ENCODE measurements at places on chromosomes 2 and 18.

- no peak for DNase-seq
Observed at GRCh38 chr18:22742409-22742808, 190.7 kb upstream of the RBBP8 start.

GRCh38 chr2:191250986-191251385 lies 5.8 kb downstream of the MYO1B start:
- DNase-seq: no peak

- DNase-seq: no peak
Observed at GRCh38 chr2:64814007-64814406, 160.3 kb upstream of the SERTAD2 start.

- no peak for DNase-seq
Observed at GRCh38 chr2:224506494-224506893, 78.7 kb downstream of the CUL3 start.

- no peak for DNase-seq
Observed at GRCh38 chr18:72372076-72372475, 172.1 kb downstream of the CBLN2 start.

- no peak for DNase-seq
Observed at GRCh38 chr2:26921323-26921722, 49.1 kb upstream of the MAPRE3 start.

DNA sequence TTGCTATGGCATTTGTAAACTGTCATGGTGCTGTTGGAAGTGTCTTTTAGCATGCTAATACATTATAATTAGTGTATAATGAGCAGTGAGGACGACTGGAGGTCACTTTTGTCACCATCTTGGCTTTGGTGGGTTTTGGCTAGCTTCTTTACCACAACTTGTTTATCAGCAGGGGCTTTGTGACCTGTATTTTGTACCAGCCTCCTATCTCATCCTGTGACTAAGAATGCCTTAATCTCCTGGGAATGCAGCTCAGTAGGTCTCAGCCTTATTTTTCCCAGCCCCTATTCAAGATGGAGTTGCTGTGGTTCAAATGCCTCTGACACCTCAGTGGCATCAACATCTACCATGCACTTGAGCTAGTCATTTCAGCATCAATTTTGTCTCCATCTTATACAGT lies 29.7 kb downstream of the LYPD6 start:
- DNase-seq: no peak

DNA sequence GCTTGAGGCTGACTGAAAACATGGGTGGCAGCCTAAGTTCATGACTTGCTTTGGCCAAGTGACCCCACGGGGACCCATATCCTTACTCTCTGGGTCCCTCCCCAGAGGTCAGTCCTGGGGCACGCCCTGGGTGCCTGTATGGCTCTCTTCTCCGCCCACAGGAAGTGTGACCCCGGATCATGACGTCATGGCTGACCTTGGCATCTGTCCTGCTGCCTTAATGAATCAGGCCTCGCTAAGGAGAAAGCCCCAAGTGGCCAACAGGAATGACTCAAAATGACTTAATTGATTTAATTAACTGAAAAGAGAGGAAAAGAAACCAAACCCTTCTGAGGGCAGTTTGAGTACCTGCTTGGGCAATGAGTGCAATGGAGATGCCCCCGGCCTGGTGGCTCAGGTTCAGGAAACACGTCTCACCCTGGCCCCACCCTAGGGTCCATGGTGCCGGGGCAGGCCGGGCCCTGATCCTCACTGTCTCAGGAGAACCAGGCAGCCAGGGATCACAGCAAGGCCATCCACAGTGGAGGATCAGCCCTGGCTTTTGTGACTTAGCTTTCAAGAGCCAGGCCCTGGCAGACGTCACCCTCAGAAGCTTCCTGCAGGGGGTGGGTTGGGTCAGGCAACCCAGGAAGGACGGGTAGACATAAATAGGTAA lies 112.0 kb downstream of the CYP26B1 start:
- DNase-seq: no peak

GRCh38 chr2:134657650-134658250 lies 61.0 kb downstream of the TMEM163 start:
- DNase-seq: no peak

DNA sequence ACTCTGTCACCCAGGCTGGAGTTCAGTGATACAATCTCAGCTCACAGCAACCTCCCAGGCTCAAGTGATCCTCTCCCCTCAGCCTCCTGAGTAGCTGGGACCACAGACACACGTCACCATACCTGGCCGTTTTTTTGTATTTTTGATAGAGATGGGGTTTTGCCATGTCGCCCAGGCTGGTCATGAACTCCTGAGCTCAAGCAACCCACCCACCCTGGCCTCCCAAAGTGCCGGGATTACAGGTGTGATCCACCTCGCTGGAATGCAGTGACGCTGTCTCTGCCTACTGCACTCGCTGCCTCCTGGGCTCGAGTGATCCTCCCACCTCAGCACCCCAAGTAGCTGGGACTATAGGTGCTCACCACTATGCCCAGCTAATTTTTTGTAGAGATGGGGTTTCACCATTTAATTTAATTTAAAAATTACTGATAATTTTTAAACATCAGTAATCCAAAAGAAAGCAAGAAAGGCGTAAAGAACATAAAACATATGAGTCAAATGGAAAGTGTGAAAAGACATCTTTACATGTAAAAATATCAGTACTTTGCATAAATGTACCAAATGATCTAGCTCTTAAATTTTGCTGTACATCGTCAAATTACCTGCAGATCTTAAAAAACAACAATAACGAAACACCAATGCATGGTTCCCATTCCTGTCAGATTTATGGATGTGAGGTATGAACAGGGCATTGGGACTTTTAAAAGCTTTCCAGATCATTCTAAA lies 2.8 kb upstream of the ZNF236 start:
- DNase-seq: no peak

DNA sequence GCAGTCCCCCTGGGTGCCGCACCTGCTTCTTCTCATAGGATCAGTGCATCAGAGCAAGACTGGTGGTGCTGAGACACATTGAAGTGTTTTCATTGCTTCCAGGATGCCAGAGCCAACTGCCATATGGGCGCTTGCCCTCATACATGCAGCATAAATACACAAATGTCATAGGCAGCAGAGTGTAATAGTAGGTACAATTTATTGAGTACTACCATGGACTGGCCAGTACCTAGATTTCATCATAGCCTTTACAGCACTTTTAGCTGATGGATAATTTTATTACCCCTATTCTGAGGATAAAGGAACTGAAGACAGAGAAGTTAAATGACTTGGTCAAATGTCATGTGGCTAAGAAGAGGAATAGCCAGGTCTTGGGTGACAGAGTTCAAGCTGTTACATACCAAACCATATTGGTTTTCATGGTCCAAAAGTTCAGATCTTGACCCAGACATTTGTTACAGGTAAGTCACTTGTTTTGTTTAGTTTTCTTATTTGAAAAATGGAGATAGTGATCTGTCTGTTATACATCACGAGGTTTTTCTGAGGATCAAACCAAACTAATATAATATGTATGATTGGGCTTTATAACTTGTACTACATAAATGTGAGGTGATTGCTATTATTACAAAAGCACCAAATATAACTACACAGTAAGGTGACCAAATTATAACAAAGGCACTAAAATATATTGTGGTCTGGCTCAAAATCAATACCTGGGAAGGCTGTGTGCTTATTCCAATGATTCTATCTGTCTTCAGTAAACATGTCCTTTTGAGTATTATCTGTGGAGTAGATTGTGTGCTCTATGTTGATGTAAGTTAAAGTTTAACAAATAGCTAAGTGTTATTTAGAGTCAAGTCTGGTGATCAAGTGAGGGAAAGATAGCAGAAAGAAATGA lies 151.9 kb upstream of the CYRIA start:
- DNase-seq: no peak

DNA sequence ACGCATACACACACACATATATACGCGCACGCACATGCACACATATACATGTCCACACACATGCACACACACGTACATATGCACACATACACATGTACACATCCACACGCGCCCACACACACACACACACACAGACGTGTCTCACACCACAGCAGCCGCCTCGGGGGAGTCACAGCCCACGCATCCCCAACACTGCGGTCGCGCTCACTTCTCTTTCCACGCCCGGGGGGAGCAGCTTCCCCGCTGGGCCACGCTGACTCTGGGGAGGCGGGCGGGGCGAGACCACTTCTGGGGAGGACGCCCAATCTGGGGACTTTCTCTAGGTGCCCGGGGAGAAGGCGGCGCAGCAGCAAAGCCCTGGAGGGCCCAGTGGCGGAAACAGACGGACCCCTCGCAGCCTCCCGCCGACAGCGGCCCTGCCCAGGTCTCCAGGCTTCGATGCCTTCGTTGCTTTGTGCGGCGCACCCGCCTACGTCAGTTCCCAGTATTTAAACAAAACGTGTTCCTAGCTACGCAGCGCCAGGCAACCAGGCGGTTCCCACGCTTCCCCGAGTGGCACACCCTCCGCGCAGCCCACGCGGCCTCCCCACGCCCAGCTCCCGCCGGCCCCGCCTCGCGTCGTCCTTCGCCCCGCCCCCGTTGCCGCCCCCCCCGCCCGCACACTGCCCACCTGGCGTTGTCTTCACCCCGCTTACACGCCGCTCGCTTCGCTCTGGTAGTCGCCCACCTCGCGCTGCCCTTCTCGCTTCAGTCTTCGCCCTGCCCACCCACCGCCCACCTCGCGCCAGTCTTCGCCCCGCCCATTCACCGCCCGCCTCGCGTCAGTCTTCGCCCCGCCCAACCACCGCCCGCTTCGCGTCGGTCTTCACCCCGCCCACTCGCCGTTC lies 810 bp upstream of the RBFA start:
- peak; percentile 35 for DNase-seq

DNA sequence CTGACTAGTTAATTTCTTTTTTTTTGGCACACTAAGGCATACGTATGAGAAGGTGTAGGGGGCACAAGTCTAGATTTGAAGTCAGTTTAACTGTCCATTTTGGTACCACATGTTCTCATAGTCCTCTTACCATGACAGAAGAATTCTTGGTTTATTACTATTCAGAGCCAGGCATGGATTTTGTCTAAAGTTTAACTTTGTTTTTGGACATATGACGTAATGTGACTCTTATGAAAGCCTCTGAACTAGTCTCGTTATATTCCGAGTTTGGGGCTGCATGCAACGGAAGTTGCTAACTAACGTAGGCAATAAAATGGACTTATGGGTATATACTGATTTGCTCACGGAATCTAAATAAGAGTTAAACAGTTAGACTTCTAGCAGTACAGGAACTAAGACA lies 62.9 kb downstream of the MSTN start:
- no peak for DNase-seq

DNA sequence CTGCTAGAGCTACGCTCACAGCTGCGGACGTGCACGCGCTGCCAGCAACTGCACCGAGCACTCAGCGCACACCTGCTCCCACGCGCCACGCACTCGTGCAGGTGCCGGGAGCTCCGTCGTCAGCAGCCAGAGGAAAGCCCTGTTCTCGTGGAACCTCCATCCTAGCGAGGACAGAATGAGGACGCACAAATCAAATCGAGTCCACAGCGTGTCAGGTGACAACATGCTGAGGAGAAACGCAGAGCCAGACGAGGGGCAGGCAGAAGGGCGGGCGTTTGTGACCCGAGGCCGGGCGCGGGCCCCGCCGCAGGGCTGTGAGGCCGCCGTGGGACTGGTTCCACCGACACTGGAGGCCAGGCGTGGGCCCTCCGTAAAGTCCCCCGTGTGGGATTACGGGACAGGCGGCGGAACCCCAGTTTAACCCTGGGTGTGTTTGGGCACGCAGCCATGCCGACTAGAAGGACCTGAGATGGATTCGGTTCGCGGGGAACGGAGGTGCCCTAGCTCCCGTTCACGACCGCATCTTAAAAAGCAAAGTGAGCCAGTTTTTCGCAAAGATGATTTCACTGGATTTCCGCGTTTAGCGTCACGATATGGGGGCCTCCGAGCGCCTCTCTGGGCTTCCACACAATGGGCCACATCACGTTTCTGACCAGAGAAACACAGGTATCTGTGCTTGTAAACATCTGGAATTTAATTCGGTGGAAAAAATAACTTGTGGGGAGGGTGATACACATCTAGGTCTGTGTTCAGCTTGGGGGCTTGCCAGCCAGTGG lies 26.9 kb upstream of the ALKAL2 start:
- DNase-seq: no peak

- DNase-seq: no peak
Observed at GRCh38 chr2:26651470-26651771, 10.3 kb upstream of the CIB4 start.

DNA sequence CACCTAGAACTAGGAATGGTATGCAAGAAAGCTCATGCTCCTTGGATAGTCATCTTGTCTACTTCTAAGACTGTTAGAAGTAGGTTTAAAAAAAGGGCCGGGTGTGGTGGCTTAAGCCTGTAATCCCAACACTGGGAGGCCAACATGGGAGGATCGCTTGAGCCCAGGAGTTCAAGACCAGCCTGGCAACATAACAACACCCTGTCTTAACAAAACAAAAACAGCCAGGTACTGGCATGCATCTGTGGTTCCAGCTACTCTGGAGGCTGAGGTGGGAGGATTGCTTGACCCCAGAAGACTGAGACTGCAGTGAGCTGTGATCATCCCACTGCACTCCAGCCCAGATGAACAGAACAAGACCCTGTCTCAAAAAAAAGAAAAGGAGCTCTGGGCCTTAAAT lies 19.9 kb downstream of the PNO1 start:
- DNase-seq: no peak

- no peak for DNase-seq
Observed at GRCh38 chr2:18232731-18233438, 327.6 kb downstream of the RDH14 start.

DNA sequence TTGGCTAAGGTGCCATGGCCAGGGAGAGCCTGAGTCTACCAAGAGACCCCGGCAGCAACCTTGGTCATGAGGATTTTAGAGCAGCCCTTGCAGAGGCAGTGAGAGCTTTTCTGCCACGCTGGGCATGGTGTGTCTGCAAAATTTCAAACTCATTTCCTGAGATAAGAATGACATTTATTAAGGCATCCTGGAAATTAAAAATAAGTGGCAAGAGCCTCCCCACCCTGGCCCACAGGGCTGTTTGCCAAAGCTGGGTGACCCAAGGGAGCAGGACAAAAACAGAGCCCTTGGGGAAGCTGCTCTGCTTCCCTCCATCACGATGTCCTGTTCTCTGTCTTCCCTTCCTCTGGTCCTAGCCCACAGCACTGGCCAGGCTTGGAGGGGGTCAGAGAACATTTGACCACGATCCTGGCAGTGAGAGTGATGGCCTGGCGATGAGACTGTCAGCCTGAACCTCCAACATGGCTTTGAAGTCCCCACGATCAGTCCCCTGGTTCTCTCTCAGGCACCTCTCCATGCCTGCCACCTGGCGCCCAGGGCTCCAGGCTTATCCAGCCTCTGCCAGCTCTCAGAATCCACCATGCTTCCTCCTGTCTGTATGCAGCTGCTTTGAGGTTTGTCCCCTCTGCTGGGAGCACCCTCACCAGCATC lies 68.9 kb upstream of the RMDN2 start:
- DNase-seq: no peak

DNA sequence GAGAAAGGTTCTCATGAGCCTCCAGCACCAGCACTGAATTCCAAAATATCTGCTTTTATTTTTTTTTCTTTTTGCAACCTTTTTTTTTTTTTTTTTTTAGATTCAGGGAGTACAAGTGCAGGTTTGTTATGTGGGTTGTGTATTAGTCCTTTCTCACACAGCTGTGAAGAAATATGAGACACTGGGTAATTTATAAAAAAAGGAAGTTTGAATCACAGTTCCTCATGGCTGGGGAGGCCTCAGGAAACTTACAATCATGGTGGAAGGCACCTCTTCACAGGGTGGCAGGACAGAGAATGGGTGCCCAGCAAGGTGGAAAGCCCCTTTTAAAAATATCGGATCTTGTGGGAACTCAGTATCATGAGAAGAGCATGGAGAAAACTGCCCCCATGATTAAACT lies 7.9 kb upstream of the TMX3 start:
- no peak for DNase-seq
